Kidney tubule cell (primary cell): ENCODE measurements at places on chromosomes 2 and 18.

- DNase-seq: peak; percentile 97
Measured at GRCh38 chr18:77114415-77115191, 18.0 kb downstream of the MBP start.

GRCh38 chr2:8021921-8022320 lies 659.9 kb upstream of the ID2 start:
- DNase-seq: no peak

DNA sequence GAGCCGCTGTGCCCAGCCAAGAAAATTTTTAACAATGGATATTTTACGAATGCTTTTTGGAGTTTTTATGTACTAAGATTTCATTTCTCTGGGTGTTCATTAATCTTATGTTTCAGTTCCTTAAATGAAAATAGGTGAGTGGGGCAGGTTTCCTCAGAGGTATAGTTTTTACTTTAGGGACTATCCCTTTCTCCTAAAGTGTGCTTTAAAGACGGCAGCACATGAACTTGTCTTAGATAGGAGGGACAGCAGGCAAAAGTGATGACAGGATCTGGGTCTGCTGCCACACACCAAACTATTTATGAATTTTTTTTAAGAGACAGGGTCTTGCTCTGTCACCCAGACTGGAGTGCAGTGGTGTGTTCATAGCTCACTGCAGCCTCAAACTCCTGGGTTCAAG lies 8.0 kb upstream of the REL start:
- no peak for DNase-seq

- DNase-seq: peak; percentile 45
Measured at GRCh38 chr2:217162533-217162932, 302.7 kb upstream of the TNP1 start.

DNA sequence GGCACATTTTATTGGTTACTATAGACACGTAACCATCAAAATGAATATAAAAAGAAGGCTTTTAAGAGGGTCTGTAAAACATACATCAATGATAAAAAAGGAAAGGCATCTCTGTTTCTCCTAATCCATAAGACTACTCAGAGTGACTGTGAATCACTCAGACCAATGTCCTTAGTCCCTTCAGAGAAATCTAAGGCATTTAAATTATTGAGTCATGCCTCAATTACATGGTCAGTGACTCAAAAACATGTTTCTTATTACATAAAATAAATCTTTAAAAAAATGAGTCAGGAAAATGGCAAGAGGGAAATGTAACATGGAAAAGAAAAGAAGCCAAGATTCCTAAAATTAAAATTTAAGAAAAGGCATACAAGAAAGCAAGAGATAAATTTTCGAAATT lies 146.6 kb downstream of the ERBB4 start:
- DNase-seq: peak; percentile 65

DNA sequence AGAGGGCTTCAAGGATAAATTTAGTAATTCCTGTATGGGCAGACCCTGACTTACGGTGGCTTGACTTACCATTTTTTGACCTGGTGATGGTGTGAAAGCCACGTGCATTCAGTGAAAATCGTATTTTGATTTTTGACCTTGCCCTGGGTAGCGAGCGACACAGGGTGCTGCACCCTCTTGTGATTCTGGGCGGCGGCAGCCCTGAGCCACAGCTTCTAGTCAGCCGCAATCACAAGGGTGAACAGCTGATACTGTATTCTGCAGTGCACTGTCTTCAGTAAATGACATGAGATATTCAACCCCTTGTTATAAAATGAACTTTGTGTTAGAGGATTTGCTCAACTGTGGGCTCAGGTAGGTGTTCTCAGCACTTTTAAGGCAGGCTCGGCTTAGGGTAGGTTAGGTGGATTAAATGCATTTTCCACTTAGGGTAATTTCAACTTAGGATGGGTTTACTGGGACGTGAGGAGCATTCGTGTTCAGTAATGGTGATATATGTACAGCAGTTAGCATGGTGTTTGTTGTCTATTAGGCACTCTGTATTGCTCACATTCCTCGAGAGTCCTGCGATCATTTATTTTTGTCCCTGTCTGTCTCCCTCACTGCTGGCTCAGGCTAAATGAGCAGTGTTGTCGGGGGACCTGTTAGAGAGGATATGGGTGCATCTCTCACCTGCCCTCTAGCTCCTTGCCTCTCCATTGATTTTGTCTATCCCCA lies 109.9 kb downstream of the CEP192 start:
- no peak for DNase-seq

GRCh38 chr2:181777734-181778133 lies 97.4 kb upstream of the NEUROD1 start:
- no peak for DNase-seq

- no peak for DNase-seq
Measured at GRCh38 chr18:31891566-31891965, 51.4 kb downstream of the TRAPPC8 start.

- DNase-seq: peak; percentile 36
Measured at GRCh38 chr18:47184419-47185050, 8.4 kb upstream of the IER3IP1 start.

DNA sequence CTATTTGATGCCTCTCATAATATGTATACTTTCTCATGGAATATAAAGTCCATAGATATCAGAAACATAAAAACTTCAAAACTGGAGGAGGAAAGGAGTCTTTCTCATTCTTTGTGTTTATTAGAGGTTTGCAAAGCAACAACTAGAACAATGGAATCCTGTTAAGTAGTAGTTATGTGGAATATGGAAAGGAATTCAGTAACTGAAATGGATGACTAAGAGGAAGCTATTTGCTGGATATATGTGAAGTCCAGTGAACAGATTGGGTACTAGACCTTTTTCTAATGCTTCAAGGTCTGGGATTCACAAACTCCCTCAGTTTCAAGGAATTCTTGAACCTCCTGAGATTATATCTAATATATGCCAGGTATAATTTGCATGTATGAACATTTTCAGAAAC lies 353.6 kb upstream of the FANCL start:
- peak; percentile 26 for DNase-seq

- no peak for DNase-seq
Measured at GRCh38 chr2:86290596-86291327, 46.7 kb downstream of the REEP1 start.

GRCh38 chr18:58947136-58947732 lies 82.6 kb downstream of the ZNF532 start:
- peak; percentile 40 for DNase-seq

GRCh38 chr2:94870440-94871225 lies 597 bp upstream of the TEKT4 start:
- peak; percentile 29 for DNase-seq

DNA sequence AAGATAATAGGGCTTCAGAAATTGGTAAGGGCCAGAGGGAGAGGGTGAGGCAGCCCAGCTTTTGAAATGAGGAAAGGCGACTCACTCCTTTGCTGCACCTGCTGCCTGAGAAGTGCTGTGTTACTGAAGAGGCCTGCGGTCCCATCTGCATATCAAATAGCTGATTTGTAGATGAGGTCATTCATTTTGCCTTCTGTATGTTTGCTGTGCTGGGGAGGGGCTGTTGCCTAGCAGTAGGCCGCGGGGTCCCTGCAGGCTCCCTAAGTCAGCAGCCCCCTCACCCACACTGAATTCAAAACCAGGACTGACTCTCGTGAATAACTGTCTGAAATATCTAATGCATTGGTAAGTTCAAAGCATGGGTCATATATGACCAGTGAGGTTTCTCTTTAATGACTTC lies 377.2 kb downstream of the SOX11 start:
- no peak for DNase-seq

DNA sequence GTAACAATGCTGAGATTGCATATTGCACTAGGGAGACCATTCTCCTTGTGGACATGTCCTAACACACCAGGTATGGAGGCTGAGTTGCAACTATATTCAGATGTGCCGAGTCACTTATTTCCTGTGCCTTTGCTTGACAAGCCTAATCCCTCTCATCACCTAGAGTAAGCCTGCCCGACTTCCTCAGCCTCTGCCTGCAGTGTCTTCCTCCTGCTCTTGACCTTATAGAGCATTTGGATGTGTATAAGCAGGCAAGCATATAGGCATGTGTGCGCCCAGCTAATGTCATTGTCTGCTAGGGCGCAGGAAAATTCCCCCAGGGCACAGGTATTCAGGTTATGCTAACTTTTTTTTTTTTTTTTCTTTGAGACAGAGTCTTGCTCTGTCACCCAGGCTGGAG lies 316.9 kb downstream of the CDH2 start:
- DNase-seq: no peak

DNA sequence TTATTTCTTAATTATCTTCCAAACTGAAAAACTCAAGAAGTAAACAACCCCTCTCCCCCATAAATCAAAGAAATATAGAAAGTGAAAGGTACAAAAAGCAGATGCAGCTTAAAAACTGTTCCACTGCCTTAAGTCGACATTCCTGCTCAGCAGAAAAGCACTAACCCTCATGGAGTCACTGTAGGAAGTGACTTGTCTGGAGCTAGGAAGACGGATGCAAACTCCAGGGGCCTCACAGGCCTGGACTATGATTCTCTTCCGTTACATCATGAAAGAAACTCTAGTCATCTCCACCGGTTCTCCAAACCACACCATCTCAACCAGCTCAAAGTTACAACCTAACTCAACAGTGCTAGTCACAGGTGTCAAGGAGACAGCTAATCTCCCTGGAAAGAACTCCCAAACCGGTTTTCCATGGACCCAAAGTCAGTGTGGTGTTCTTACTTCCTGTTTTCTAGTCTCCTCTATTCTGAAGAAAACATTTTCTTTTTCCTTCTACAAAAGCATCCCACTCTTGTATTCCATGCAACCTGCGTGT lies 128.4 kb downstream of the PIEZO2 start:
- DNase-seq: no peak

DNA sequence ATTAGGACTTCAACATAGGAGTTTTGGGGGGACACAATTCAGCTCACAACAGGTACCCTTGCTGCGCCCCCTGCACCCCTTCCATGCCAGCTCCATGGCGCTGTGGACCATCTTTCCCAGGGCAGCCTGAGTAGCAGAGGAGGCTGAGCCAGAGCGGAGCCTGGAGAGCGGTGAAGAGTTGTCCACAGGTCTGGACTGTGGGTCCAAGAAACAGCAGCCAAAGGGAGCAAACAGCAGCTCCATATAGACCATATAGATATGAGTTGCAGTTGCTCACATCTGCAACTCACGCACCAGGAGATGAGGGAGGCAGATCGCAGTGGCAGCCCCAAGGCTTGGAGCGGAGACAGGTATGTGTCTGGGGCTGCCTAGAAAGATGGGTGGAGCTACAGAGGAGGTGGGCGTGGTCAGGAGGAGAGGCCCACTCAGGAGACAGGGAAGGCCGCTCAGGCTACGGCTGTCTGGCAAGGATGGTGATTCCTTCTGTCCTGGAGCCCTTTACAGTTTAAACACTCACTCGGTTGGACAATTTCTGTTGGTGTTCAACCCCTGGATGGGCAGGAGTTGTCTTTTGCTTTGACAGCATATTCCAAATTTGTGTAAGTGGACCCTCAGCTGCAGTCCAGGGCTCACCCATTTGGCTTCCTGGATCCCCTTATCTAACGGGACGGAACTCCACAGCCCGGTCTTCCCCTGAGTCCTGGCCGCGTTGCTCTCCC lies 155.1 kb downstream of the LPIN1 start:
- no peak for DNase-seq

DNA sequence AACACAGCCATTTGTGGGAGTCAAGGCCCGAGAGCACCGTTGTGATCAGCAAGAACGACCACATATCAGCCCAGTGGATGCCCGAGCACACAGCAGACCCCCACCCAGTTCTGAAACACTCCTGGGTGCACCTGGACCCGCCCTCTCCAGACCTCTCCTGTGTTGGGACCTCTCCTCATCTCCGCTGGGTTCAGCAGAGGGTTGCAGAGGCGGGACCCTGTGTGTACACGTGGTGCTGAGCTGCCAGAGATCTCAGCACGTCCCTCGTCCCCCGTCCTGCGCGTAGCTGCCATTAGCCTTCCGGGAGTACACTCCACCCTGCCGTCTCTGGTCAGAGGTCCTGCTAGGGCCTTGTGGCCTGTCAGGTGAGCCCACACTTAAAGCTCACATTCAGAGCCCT lies 51.7 kb downstream of the ADI1 start:
- DNase-seq: no peak

DNA sequence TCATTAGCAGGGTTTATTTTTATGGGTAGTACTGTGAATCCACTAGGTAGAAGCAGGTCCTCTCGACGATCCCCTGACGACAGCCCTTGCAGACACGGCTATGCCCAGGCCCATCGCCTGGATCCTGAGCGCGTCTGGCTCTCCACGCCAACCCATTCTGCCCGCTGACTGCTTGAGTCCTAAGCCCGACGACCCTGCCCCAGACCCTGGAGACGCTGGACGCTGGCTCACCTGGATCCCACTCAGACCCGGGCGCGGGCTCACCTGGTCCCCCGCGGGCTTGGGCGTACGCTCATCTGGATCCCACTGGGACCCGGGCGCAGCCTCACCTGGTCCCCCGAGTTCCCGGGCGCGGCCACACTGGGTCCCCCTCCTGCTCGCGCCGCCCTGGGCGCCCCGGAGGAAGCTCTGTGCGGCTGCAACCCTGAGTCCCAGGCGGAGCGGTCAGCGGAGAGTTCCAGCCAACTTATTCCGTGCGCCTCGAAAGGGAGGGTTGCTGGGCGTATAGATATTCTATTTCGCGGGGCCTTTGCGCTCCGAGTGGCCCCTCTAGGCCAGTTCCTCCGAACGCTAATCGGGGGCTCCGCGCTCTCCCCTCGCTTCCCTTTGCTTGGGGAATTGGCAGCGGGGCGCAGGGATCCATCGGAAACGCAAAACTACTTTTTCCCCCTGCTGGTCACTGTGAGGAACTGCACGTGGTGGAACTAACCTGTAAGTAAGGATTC lies 22.4 kb upstream of the RMP24 start:
- peak; percentile 66 for DNase-seq

DNA sequence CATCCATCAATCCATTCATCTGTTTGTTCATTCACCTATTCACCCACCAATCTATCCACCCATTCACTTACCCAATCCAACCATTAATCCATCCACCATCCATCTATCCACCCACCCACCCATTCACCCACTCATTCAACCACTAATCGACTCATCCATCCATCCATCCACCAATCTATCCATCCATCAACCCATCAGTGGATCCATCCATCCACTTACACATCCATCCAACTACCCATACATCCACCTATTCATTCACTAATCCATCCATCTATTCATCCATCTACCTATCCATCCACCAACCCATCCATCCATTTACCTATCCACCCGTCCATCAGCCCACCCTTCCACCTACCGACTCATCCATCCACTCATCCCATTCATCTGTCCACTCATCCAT lies 11.3 kb downstream of the MYO7B start:
- DNase-seq: no peak

DNA sequence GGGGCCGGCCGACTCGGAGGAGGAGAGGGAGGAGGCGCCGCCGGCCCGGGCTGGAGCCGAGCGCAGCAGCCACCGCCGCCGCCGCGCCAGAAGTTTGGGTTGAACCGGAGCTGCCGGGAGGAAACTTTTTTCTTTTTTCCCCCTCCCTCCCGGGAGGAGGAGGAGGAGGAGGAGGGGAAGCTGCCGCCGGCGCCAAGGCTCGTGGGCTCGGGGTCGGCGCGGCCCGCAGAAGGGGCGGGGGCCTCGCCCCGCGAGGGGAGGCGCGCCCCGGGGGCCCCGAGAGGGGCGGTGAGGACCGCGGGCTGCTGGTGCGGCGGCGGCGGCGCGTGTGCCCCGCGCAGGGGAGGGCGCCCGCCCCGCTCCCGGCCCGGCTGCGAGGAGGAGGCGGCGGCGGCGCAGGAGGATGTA lies 316 bp downstream of the CRIM1 start:
- DNase-seq: no peak

GRCh38 chr18:10010611-10011015 lies 96.8 kb downstream of the VAPA start:
- peak; percentile 83 for DNase-seq

GRCh38 chr2:156649596-156649995 lies 213.4 kb downstream of the GPD2 start:
- DNase-seq: no peak
